ENCODE measurements at places on chromosomes 3 and 15.

DNA sequence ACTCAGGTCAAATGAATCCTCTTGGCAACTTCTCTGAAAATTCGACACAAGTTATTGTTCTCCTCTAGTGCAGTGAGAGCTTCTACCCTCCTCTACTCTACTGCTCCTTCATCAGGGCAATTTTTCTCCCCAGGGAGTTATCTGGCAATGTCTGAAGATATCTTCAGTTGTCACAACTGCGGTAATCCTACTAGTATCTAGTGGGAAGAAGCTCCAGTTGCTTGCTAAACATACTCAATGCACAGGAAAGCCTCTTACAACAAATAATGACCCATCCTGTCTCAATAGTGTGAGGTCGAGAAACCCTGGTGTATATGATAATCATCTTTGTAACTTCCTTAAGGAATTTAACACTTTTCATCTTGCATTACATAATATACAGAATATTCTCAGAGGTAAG is 1147.6 kb downstream of the IGSF11 start:
- no peaks in the 10 kb centered on the region for H3K27me3 ChIP-seq
- no peaks in the 10 kb centered on the region for H3K4me1 ChIP-seq
- no peak overlapping the region for H3K4me3 ChIP-seq
- no peaks in the 10 kb centered on the region for H3K36me3 ChIP-seq
- no peak for DNase-seq

DNA sequence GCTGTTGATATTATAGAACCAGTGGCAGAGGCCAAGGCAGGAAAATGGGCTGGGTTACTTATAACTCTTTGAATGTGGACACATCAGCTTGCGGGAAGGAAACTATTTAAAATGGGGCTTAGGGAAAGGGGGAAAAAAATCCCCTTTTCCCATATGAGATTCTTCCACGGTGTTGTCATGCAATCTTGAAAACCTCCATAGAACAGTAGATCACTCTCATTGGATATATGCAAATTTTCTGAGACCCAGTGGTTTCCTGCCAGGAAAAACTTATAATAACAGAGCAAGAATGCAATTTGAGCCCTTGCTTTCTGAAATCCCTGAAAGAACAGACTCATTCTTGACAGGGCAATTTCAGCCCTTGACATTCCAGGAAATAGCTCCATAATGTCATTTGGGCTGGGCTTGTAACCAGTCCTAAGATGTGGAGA is 31.1 kb downstream of the TMEM212 start:
- H3K27ac ChIP-seq: no peak overlapping the region
- peaks cover 5% of the 10 kb centered on the region for H3K4me1 ChIP-seq
- peaks cover 16% of the 10 kb centered on the region for H3K27me3 ChIP-seq
- H3K36me3 ChIP-seq: no peaks in the 10 kb centered on the region

- no peak for DNase-seq
- peaks cover 19% of the 10 kb centered on the region for H3K27me3 ChIP-seq
- no peak overlapping the region for H3K4me3 ChIP-seq
- no peak overlapping the region for H3K27ac ChIP-seq
- H3K4me1 ChIP-seq: no peaks in the 10 kb centered on the region
- no peaks in the 10 kb centered on the region for H3K36me3 ChIP-seq
Measured at GRCh38 chr3:45337839-45338470, 50.4 kb upstream of the LARS2 start.

DNA sequence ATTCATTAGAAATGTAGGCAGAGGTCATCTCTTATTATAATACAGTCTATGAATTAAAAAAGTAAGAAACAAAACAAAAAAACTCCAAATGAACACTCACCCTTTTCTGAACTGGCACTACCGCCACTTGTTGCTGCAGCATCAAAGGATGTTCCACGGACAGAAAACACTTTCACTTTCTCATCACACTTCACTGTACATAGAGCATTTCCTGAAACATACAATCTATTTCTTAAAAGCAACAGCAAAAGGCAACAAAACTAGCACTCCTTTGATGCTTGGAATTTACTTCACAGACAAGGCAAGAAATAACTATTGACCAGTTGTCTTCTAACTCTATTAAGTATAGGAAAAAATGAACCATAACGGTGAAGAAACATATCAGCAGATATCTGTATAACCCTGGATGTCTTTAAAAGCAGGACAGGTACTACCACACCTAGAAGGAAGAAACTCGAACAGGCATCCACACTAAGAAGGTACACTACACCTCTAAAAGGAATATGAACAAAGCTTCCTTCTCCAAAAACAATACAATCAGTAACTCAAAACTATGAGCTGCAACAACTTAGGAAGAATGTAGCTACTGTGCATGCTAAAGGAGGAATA is 24.9 kb downstream of the ETFA start:
- H3K36me3 ChIP-seq: peaks cover 39% of the 10 kb centered on the region
- H3K27ac ChIP-seq: peak overlapping the region; percentile 85
- peaks cover 12% of the 10 kb centered on the region for H3K4me1 ChIP-seq
- DNase-seq: no peak
- H3K4me3 ChIP-seq: peak overlapping the region; percentile 68

DNA sequence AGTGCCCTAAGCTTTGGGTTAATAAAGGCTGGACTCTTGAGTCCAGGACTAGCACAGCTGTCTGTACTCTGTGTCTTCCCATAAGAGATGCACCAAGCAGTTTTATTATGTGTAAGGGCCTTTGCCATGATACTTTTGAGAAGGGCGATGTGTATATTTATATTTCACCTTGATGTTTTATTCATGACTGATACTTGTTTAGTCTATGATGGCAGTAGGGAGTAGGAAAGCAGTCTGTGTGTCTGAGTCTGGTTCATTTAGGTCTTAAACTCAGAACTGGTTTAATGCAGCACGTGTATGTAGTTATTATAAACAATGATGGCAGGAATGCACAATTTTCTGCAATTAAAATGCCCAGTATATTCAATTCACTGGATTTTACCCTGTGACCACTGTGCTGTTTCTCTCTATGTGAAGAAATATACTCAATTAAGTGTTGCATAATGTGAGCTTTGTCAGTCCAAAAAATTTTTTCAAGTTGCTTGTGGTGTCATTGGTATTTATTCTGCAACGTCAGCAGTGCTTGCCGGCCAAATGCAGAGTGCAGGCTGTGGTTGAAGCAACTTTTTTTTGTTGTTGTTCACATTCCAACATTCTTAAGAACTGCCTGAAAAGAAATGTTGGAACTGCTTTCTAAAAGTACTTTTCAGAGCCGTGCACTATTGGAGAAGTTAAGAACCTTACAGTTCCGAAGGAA is 423.7 kb upstream of the SEMA6D start:
- no peak overlapping the region for H3K4me3 ChIP-seq
- no peak overlapping the region for H3K27ac ChIP-seq

GRCh38 chr3:136819392-136819730 is 435 bp downstream of the SLC35G2 start:
- peaks cover 2% of the 10 kb centered on the region for H3K36me3 ChIP-seq
- H3K4me1 ChIP-seq: peaks cover 14% of the 10 kb centered on the region
- H3K27me3 ChIP-seq: peaks cover 43% of the 10 kb centered on the region

- DNase-seq: no peak
- H3K36me3 ChIP-seq: peaks cover 2% of the 10 kb centered on the region
- peaks cover 6% of the 10 kb centered on the region for H3K4me1 ChIP-seq
- H3K4me3 ChIP-seq: no peak overlapping the region
- no peaks in the 10 kb centered on the region for H3K27me3 ChIP-seq
Measured at GRCh38 chr3:37924453-37924852, 62.8 kb downstream of the CTDSPL start.

DNA sequence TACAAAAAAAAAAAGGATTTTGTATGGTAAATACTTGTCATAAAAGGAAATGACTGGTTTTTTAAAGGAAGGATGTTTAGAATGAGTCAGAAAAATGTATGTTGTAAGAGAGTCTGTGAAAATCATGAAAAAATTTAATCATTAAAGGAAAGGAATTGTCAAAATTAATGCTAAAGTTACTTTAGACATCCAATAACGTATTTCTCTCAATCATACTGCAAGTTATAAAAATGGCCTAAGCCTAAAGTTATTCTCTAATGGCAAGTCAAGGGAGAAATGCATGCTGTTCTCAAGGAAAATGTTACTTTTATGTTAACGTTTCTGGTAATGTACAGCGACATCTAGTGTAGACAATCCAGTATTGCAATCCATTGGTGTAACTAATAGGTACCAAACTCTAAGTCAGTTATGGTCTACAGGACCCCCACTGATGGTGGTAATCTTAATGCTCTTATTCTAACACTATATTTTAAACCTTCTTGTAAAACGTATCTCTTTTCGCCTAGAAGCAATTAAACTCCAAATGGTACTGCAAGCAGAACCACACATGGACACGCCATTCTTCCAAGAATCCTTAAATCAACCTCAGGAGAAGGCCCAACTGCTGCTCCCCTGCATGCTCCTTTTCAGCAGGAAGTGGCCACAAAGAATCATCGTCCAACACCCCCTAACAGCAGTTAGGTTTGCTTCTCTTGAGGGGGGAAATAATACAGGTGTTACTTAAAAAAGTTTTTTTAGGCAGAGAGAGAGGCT is 35.2 kb downstream of the NCEH1 start:
- H3K36me3 ChIP-seq: peaks cover 2% of the 10 kb centered on the region
- DNase-seq: no peak
- H3K27me3 ChIP-seq: no peaks in the 10 kb centered on the region
- H3K4me3 ChIP-seq: no peak overlapping the region
- H3K4me1 ChIP-seq: peaks cover 13% of the 10 kb centered on the region

- no peak for DNase-seq
- no peak overlapping the region for H3K27ac ChIP-seq
- H3K36me3 ChIP-seq: peaks cover 2% of the 10 kb centered on the region
- peaks cover 21% of the 10 kb centered on the region for H3K27me3 ChIP-seq
- no peak overlapping the region for H3K4me3 ChIP-seq
Measured at GRCh38 chr15:59283717-59284391, 77.2 kb downstream of the LDHAL6B start.

DNA sequence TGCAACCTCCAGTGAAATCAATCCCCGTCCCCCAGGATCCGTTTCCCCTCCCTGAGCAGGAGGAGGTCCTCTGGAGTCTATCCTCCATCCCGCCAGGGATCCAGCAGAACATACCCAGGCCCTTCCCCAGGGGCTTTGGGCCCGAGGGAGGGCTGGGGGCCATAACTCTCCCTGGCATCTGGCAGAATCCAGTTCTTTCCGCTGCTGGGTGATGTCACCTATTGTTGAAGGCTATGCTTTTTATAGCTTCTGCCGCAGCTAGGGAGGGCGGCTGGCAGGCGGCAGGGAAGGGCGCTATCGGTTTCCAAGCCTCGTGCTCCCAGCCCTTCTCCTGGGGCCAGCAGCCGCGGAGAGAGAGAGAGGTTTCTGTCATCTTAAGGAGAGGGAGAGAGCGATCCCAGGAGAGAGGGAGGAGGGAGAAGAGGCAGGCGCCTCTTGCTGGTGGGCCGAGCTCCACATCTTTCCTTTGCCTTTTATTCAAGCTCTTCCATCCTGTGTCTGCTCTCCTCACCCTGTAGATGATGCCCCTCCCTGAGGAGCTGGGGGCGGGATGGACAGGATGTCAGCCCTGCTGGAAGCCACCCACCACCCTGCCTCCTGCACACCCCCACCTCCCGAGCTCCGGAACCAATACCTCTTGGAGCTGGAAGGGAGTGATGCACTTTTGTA is 120.1 kb downstream of the ANP32A start:
- H3K4me1 ChIP-seq: no peaks in the 10 kb centered on the region
- H3K27me3 ChIP-seq: peaks cover 7% of the 10 kb centered on the region
- no peak overlapping the region for H3K4me3 ChIP-seq
- no peak overlapping the region for H3K27ac ChIP-seq
- H3K36me3 ChIP-seq: no peaks in the 10 kb centered on the region

DNA sequence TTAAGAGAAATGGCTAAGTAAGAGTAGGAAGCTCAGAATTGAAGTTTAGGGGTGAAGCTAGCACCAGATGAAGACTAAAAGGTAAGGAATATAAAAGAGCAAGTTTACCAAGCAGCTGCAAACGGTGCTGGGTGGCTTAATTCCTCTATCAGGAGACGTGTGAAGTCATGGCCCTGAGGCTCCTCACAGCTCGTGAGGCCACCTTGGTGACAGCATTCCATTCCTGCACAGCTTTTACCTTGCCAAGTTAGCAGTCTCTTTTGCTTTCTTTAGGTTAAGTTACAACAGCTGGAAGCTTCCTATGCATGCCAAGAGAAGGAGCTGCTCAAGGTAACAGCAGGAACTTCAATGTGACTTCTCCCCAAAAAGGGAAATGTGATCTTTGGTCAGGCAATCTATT is 6.4 kb downstream of the TMCO5A start:
- no peak overlapping the region for H3K27ac ChIP-seq
- H3K4me1 ChIP-seq: no peaks in the 10 kb centered on the region
- H3K4me3 ChIP-seq: no peak overlapping the region
- no peaks in the 10 kb centered on the region for H3K36me3 ChIP-seq
- no peak for DNase-seq

DNA sequence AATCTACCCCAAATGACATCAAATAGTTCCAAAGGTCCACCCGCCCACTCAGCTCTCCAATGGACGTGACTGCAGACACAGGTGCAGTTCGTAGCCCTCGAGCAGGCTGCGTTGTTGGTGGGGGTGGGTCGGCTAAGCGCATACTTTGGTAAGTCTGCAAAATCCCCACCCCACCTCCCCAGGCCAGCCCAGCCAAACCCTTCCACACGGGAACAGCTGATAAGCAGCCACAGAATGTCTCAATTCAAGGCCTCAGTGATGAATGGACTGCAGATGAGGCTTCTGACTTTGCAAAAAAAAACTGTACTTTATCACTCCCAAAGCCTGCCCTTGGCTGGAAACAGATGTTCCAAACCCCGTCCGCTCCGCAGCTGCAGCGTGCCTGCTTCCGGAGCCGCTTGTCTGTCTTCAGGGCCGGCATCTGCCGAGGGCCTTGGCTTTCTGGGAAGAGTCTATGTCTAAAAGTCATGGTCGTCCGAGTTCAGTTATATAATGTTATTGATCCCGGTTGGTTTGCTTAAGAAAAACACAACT is 38.2 kb downstream of the PCSK6 start:
- no peak overlapping the region for H3K4me3 ChIP-seq
- DNase-seq: no peak
- no peaks in the 10 kb centered on the region for H3K36me3 ChIP-seq

- H3K27me3 ChIP-seq: peaks cover 7% of the 10 kb centered on the region
- H3K27ac ChIP-seq: no peak overlapping the region
- H3K36me3 ChIP-seq: no peaks in the 10 kb centered on the region
- DNase-seq: no peak
- H3K4me1 ChIP-seq: no peaks in the 10 kb centered on the region
Measured at GRCh38 chr15:38406436-38406835, 47.5 kb upstream of the FAM98B start.

DNA sequence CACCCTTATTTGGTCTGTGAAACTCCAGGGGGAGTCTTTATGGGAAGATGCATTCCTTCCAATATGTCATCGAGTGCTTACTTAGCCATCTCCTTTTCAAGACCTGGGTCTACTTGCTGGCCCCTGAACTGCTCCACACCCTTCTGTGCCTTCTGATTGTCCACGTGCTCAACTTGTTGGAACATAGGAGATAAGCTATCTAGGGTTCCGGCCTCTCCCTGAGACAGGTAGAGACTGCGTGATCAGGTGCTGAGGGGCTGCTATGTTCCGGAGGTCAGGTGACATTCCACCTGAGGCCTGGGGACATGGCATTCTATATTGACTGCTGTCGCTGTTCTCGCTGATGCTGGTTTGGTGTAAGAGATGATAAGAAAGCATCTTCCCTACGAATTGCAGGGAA is 65.6 kb downstream of the ATP1B3 start:
- peaks cover 7% of the 10 kb centered on the region for H3K4me1 ChIP-seq
- no peak overlapping the region for H3K27ac ChIP-seq

- DNase-seq: no peak
- no peaks in the 10 kb centered on the region for H3K36me3 ChIP-seq
- H3K4me3 ChIP-seq: no peak overlapping the region
- H3K27me3 ChIP-seq: peaks cover 19% of the 10 kb centered on the region
- H3K4me1 ChIP-seq: peaks cover 9% of the 10 kb centered on the region
Measured at GRCh38 chr15:39553947-39554693, 26.8 kb upstream of the THBS1 start.

All from T-helper 2 cell treated with Interferon-gamma antibody and Interleukin-4, amounts not matched to agents 5 μg/mL and 100 μg/mL, for 36 hours (primary cell).